ENCODE measurements at places on chromosomes 5 and 9. TPM values are rescaled to one million over a fixed set of nuclear protein-coding genes. Genes with fewer than 3 reads are reported as not detected.

The CCL28 gene
- 6.5 TPM for polyA plus RNA-seq

The MVB12B gene
- polyA plus RNA-seq, result 11.5 TPM

The RGP1 gene
- 6.5 TPM for polyA plus RNA-seq

The HIGD2A gene
- polyA plus RNA-seq, result 161 TPM

The SCGB3A1 gene
- polyA plus RNA-seq, result 2.1 TPM

The LPCAT1 gene
- 50.5 TPM for polyA plus RNA-seq

The SLC23A1 gene
- polyA plus RNA-seq, result 5.4 TPM

The CCNO gene
- polyA plus RNA-seq, result 1.0 TPM

The CRHBP gene
- 0.78 TPM for polyA plus RNA-seq

The TMEM171 gene
- 0.62 TPM for polyA plus RNA-seq

The FAM78A gene
- polyA plus RNA-seq, result 28.2 TPM

The CAPSL gene
- polyA plus RNA-seq, result 2.6 TPM

The NEURL1B gene
- polyA plus RNA-seq, result 5.3 TPM

The GNPDA1 gene
- polyA plus RNA-seq, result 39.4 TPM

The RFESD gene
- 6.6 TPM for polyA plus RNA-seq

The FOXD4 gene
- 0.82 TPM for polyA plus RNA-seq

The WNT8A gene
- polyA plus RNA-seq, result 0.09 TPM

The THG1L gene
- 16.7 TPM for polyA plus RNA-seq

The ZNF879 gene
- 5.9 TPM for polyA plus RNA-seq

The MAMDC4 gene
- 14.0 TPM for polyA plus RNA-seq

The F2RL1 gene
- polyA plus RNA-seq, result 3.0 TPM

The BAAT gene
- polyA plus RNA-seq, result 0.11 TPM

The GDA gene
- polyA plus RNA-seq, result 3.9 TPM

The ITK gene
- 92.8 TPM for polyA plus RNA-seq

The PCDHA10 gene
- polyA plus RNA-seq, result 0.02 TPM

The SEMA4D gene
- 62.1 TPM for polyA plus RNA-seq

The IQGAP2 gene
- polyA plus RNA-seq, result 33.3 TPM

The SPATA31C1 gene
- polyA plus RNA-seq, result not detected

The RETREG1 gene
- 34.1 TPM for polyA plus RNA-seq

The PCDHGB5 gene
- polyA plus RNA-seq, result 1.1 TPM

The ALDOB gene
- 9.1 TPM for polyA plus RNA-seq

The PPP3R2 gene
- 0.02 TPM for polyA plus RNA-seq

The PCDHGA1 gene
- polyA plus RNA-seq, result 0.16 TPM

The TSSK1B gene
- 0.02 TPM for polyA plus RNA-seq

The WHRN gene
- polyA plus RNA-seq, result 14.9 TPM

The CD180 gene
- polyA plus RNA-seq, result 2.2 TPM

The FUT7 gene
- polyA plus RNA-seq, result 4.6 TPM

The PTPN3 gene
- polyA plus RNA-seq, result 9.5 TPM

The TPPP gene
- 0.64 TPM for polyA plus RNA-seq

The ACTBL2 gene
- 0.07 TPM for polyA plus RNA-seq

The PCDHA7 gene
- 0.02 TPM for polyA plus RNA-seq

The SOHLH1 gene
- 0.05 TPM for polyA plus RNA-seq

The OR13C2 gene
- not detected for polyA plus RNA-seq

The CDKN2A gene
- polyA plus RNA-seq, result 5.3 TPM

The TEX48 gene
- polyA plus RNA-seq, result 0.07 TPM

The GFPT2 gene
- polyA plus RNA-seq, result 3.1 TPM

The C6 gene
- 0.73 TPM for polyA plus RNA-seq

The WDR41 gene
- 19.6 TPM for polyA plus RNA-seq

The PCDHGA10 gene
- polyA plus RNA-seq, result 0.87 TPM

The LCP2 gene
- 131 TPM for polyA plus RNA-seq

The SOX30 gene
- 0.16 TPM for polyA plus RNA-seq

Data from thymus (tissue), 14 donors.